IPS DF 6.9 (cell line): ENCODE measurements at places on chromosomes 3 and 15.
A peak's percentile ranks its signal among the peaks of the same experiment; 100 is the strongest.

DNA sequence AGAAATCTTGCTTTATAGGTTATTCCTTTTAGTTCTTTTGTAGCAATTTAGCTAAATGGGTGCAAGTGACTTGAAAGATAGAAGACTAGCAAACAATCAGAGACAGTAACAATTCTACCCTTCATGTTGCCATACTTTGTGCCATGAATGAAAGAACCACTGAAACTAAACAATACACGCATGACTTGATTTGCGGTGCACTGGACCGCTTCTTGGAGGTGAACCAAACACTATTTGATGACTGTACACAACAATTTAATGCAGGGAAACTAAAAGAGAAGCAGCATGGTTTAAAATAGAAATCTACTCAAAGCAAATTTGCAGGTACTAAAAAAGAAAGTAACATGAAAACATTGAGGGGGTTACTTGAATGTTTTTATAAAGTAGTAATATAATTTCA is 331.0 kb upstream of the RARB start:
- DNase-seq, result no peak

GRCh38 chr15:68038246-68038645 is 15.9 kb upstream of the PIAS1 start:
- no peak for DNase-seq

DNA sequence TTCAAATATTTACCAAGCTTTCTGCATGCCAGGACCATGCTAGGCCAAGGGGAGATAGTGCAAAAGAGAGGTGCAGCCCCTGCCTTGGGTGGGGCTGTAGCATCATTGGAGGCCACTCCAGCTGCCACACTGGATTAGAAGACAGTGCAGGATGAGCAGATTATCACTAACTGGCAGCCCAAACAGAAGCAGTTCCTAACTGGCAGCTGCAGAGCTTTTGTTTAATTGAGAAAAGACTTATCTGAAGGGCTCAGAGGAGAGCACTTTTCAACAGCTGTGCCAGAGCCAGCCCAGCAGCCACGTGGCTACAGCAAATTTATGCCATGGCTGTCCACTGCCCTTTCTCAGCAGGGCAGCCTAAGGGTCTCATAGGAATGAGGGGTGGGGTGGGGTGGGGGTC is 13.5 kb upstream of the ACSBG1 start:
- no peak for DNase-seq

DNA sequence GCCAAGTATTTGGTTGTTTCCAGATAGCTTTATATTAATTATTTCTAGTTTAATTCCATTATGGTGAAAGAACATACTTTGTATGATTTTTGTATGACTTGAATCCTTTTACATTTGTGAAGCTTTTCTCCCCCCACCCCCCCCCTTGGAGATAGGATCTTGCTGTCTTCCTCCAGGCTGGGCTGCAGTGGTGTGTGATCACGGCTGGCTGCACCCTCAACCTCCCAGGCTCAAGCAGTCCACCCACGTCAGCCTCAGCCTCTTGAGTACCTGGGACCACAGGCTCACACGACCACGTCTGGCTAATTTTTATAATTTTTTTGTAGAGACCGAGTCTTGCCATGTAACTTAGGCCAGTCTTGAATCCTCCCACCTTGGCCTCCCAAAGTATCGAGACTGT is 29.5 kb downstream of the ARL8B start:
- DNase-seq, result no peak

GRCh38 chr3:38601956-38602550 is 47.4 kb downstream of the SCN5A start:
- DNase-seq, result no peak

DNA sequence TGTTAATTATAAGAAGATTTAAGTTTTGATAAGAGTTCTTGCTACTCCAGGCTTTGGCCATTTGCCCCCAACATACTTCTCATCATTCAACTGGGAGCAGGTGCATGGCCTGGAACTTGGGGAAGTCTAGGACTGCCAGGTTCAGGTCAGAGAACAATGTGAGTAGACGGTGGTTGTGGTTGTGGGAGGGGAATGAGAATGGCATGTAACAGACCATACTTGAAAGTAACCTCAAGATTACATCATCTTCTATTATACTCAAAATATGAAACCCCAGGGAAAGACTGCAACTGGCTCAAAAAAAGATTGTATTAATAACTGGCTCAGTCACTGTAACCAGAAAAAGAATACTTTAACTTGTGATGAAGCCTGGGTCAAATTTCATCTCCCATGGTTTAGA is 364.9 kb upstream of the DPPA4 start:
- no peak for DNase-seq

DNA sequence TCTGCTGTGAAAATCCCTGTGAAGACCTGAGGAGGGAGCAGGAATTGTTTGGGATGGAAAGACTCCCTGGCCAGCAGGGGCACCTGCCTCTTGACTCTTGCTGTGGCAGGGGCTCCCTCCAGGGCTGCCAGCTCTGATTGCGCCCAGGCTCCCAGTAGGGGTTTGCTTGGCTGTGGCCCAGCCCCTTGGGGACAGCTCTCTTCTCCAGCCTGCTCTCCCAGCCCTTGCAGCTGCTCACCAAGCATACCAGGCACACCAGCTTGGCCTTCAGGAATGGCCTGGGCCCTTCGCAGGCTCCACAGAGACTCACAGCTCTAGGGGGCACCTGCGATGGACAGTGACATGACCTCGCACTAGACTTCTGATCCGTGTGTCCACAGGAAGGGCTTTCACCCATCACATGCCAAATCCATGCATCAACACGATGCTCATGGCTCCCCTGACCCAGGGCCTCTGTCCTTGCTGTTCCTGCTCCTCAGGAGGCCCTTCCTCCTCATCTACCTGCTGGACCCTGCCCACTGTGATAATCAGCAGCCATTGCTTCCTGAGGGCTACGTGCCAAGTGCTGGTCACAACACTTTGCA is 61.8 kb downstream of the SCN5A start:
- no peak for DNase-seq

- DNase-seq, result no peak
Observed at GRCh38 chr15:98381446-98381845, 266.9 kb upstream of the IGF1R start.

- no peak for DNase-seq
Observed at GRCh38 chr3:135922903-135923250, 42.7 kb upstream of the PPP2R3A start.

- DNase-seq, result no peak
Observed at GRCh38 chr15:63339006-63339766, 42.5 kb downstream of the CA12 start.

GRCh38 chr3:14406336-14406735 is 3.9 kb downstream of the SLC6A6 start:
- DNase-seq, result no peak

GRCh38 chr3:132784502-132785025 is 62.4 kb upstream of the NPHP3 start:
- no peak for DNase-seq

GRCh38 chr15:78000091-78000926 is 77.2 kb downstream of the TBC1D2B start:
- DNase-seq, result peak; percentile 86

GRCh38 chr3:129001101-129001805 is at the start of gene EFCC1:
EFCC1 (plus strand) TSS chr3:129001304; CDS start chr3:129001629, 325 bp downstream.
- DNase-seq, result no peak

GRCh38 chr3:71316066-71316777 is 267.3 kb downstream of the FOXP1 start:
- DNase-seq, result no peak

DNA sequence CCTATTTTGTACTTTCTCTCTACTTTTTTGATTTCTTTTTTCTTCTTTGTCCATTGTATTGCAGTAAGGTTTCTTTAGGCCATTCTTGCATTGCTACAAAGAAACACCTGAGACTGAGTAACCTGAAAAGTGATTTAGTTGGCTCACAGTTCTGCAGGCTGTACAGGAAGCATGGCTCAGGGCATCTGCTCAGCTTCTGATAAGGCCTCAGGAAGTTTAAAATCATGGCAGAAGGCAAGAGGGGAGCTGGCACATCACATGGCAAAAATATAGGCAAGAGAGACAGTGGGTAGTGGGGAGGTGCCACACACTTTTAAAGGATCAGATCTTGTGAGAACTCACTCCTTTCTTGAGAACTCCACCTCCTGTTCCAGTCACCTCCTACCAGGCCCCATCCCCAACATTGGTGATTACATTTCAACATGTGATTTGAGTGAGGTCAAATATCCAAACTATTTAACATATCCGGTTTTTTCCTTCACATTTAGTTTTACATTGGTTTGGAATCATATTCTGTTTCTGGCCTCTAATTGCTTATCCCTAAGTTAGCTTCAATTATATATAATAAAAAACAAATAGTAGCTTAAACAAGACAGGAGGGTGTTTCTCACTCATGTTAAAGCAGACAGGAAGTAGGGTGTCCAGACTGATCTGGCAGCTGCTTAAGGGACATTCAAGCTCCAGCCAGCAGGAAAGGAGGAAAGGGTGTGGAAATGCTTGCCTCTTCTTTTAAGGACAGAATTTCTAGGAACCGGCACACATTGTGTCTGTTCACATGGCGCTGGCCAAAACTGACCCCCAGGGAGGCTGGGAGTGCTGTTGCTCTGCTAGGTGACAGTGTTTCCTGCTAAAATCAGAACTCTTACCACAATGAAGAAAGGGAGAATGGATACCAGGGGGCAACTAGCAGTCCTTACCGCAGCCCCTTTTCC is 28.8 kb upstream of the SKOR1 start:
- DNase-seq, result no peak

- DNase-seq, result no peak
Observed at GRCh38 chr3:128012050-128012449, 40.2 kb upstream of the SEC61A1 start.

- DNase-seq, result no peak
Observed at GRCh38 chr3:190197346-190197763, 76.7 kb upstream of the P3H2 start.

DNA sequence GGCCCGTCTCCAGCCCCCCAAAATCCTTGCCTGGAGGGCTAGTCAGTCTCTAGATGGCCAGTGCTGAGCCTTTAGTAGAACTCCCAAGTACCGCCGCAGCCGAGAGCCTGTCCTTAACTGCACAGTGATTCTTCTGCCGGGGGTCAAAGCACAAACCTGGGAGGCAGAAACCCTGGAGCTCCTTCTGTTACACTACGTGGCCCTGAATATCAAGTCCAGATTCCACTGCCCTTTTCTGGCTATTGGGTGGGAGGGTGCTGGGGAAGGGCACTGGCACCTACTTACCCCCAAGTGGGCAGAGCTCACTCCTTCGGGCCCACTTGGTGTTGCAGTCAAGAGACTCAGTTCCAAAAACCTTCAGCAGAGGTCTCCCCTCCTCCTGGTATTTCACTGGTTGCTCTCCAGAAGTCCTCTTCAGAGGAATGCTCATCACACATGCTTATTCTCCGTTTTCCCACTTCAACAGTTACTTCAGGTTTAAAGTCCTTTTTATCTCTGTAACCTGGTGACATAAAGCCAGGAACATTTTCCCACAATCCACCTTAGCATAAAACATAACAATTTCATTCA is 10.8 kb downstream of the PDHB start:
- no peak for DNase-seq

DNA sequence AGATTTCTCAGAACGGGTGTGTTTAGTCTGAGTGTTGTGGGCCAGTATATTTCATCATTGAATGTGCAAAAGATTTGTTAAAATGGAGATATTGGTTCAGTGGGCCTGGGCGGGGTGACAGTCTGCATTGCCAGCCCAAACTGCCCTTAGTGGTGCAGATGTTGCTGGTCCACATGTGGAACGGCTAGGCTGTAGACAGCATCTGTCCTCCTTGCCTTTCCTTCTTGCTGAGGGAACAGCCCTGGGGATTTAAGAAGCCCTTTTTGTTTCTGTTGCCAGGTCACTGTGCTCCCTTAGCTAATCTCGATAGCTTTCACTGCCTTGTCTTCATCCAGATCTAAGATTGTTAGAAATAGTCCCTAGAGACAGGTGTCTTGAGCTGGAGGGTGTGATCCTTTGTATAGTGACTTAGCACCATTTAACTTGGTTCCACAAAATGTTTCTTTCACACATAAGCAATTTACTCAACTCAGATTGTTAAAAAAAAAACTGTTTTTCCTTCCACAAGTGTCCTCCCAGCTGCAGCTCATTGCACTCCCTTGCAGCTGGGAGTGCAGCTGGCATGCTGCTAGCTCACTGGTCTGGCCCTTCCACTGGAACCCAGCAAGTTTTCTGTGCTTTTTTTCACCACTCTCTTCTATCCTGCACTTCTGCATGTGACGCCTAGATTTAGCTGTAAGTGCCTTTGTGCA is 37.5 kb downstream of the GAP43 start:
- DNase-seq, result no peak

DNA sequence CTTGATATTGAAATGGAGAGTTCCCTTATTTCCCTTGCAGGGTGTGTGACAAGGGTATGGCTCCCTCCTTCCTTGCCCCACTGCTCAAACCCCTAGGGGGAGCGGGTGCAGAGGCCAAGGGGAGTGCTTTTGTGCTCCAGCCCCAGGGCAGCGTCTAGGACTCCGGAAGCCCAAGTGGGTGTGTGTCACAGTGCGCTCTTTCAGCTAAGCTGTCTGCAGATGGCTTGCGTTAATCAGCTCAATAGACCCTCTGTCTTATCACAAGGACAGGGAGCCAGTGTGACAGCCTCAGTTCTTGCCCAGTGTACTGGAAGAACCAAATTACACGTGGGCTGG is 523.6 kb upstream of the LMCD1 start:
- DNase-seq, result no peak

DNA sequence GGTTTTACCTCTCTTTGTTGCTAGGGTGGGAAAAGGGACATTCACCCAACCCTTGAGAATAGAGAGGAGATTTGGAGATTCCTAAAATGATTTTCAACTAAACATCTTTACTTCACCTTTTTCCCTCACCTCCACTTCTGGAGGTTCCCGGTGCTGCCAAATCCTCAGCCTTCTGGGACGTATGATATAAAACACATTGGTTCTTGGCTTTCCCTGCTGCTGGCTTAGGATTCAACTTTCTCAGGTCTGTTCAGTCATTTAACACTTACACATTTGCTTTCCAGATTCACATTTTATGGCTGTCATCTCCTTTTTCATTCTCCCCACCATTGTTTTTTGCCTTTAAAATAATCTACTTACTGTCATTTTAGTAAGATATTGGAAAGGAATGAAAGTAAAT is 106.6 kb downstream of the PIK3R4 start:
- DNase-seq, result no peak

- DNase-seq, result no peak
Observed at GRCh38 chr3:139260793-139261736, 82.8 kb upstream of the MRPS22 start.

DNA sequence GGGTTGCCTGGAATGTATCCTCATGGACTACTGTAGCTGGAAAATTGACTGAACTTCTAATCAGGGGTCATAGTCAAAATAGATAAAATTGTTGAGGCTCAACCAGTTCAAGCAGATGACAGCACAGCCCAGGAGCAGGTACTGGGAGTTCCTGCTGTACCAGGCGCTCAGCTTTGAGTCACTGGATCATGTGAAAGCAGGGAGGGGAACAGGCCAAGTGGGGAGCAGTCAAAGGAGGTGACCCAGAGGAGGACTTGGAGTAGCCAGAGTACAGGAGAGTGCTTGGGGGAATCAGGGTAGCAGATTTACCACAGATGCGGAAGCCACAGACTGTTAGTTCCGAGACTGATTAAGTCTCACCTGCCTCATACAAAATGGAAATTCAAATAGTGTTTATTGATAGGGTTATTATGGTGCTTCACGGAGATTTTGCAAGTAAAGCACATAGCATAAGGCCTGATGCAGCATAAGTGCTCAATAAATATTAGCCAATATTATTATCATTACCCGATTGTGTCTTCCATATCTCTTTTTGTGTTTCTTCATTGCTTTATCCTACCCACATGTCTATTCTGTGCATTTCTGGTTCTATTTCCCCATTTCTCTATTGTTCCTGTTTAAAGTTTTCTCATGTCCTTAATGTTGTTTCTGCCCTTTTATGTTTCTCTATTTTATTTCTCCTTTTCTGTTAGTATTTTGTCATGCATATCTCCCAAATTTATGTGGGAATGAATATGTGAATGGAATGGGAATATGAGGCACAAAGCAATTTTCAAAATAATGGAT is 369.2 kb upstream of the MCTP2 start:
- DNase-seq, result no peak

- DNase-seq, result no peak
Observed at GRCh38 chr3:131453533-131453932, 49.2 kb downstream of the MRPL3 start.
